NCI-H774 (cell line): ENCODE measurements at places on chromosomes 2 and 18.

DNA sequence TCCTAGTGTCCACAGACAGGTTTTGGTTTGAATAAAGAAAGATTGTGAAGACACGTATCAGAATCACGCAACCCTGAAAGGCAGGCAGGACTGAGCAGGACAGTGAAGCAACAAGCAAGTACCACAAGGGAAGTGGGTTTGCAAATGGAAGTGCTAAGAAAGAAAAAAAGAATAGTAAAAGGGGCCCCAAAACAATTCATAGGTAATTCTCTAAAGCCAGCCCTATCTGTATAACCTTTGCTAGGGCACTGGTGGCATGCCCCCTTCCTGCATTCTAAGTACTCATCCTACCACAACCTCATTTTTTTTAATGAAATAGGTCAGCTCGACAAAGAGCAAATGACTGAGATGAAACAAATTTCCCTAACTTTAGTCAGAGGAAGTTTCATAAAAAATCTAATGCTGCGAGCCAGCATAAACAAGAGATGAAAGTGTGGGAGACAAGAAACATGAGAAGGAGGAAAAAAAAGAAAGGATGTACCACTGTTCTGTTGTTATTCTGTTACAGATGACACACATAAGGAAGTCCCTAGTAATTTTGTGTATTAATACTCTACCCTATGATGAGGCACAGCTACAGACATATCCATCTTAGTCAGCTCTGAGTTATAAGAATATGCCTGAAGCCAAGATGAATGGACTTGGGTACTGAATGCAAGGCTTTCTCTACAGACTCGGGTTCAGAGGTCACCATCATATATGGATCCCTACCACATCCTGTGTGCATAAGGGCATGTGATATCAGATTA, 32.2 kb downstream of the IKZF2 start:
- no peak for DNase-seq

- DNase-seq, result no peak
Measured at GRCh38 chr2:240300840-240301239, 134.6 kb upstream of the GPC1 start.

DNA sequence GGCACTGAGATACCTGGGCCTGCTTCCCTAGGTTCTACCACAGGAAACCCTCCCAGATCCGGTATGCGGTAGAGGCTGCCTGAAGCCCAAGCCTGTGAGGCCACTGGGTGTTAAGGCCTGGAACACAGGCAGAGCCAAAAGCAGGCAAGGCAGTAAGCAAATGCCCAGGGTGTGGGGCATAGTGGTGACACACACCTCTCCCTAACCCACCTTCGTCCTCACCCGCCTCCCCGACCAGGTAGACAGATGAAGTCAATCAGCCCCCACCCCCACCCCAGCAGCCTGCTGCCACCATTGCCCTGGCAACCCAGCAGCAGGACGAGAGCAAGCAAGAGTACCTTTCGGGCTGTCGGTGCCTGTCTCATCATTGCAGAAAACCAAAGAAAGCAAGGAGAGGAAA, 6.1 kb downstream of the DCTN1 start:
- DNase-seq, result no peak

DNA sequence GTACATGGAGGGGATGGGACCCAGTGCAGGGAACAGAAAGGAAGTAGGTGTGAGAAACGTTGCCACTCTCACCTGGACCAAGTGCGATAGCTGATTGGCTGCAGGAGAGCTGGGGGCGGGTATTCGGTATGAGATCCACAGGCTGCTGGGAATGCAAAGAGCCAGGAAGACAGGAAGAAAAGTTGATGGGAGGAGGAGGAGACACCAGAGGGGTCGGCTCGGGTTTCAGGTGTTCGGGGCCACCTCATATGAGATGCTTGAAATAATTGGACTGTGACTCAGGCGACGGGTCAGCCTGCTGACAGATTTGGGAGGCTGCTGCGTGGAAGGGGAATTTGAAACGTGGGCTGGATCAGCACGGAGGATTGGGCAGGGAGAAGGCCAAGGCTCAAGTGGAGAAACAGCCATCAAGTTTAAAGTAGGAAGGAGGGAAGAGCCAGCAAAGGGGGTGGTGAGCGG, 65.1 kb downstream of the MRPS9 start:
- no peak for DNase-seq

DNA sequence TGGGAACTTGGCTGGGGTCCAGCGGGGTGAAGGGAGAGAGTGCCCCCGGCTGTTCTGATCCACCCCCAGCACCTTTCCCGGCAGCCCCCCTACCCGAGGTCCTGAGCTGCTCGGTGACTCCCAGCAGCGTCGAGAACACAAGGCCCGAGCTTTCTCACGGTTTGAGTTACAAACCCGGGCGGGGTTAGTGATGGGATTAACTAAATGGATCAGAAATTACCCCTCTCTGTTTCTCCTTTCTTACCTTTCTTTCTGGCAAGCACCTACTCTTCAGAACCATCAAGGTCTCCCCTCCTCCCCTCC, 139.4 kb upstream of the GPC1 start:
- no peak for DNase-seq

DNA sequence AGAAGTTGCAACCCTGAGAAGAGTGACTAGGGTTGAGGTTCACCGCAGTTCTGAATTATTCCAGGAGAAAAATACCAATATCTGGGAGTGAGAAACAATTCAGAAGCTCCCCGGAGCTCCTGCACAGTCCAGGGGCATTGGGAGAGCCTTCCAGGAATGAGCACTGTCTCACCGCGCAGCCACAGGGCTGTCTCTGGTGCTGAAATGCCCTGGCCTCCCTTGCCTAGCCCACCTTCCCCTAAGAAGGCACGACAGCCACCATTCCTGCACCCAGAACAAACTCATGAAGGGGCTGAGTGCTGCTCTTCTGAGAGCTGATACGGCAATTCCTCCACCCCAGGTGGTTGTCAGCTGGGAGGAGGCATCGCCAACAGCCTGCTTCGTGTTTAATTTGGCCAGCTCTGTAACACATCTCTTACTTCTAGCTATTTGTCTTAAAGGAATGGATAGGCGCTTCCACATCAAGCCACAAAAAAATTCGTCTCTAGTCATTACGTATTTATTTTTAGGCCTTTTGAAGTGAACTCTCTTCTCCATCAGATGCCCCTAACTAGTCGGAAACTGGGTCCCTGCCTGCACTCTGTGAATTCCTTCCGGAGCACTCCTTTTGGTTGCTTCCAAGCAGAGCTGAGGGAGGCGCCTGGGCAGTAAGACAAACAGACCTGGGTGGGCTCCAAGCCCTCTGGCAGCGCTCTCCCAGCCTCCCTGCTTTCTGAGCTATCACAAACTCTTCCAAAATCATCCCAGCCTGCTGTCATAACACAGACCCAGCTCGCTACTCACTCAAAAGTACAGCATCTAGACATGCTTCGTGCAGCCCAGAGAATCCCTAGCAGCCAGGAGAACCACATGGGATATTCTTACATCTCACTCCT, 120.5 kb upstream of the CCDC68 start:
- DNase-seq, result no peak

GRCh38 chr2:200021449-200022114, 66.2 kb downstream of the MAIP1 start:
- DNase-seq, result no peak

GRCh38 chr18:75247611-75248421, 37.2 kb downstream of the TSHZ1 start:
- peak; percentile 23 for DNase-seq

DNA sequence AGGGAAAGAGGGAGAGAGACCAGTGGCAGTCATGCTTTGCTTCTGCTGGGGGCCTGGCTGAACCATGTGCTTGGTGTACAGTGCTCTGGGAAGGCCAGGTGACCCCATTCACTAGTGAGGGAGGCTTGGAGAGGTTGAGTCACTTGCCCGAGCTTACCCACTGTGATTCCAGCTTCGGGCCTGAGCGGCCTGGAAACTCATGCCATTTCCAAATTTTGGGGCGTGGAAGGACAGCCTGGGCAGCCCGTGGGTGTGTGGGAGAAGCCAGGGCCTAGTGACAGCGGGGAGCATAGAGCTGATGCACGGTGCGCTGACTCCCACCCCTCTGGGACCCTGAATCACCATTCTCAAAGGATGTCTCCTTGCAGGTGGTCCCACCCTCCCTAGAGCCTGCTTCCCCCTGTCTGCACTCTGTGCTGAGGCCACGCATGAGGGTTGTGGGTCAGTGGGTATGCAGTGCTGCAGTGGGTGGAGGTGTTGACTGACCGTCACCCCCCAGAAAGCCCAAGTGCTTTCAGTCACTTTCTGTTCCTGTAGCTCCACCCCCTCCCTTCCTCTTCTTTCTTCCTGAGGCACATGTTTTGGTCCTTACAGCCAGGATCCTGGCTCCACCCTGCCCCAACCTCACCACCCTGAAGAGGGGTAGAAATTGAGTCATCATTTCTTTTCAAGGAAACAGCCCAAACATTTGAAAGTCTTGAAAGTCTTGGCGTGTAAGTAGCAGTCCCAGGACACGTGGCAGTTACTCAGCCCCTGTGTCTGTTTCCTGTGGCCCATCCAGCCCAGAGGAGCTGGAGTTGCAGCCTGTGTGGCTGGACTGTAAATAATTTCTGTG, 69.3 kb upstream of the MCFD2 start:
- no peak for DNase-seq

- DNase-seq, result no peak
Measured at GRCh38 chr2:105082107-105082506, 44.2 kb downstream of the MRPS9 start.

DNA sequence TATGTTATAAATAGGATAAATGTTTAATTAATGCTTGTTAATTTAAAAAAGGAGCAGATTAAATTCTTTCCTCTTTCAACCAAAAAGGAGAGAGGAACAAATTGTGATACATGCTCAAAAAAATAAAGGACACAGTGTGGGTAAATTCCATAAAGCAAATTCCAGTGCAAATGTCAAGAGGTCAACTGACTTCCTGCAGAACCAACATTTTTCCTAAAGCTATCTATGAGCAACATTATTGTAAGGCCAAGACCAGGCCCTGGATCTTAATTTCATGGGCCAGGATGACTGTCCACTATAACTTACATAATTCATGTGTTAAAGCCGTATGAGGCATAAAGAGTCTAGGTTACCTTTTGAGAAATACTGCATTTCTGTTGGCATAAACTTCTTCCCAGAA, 93.9 kb upstream of the RPE start:
- no peak for DNase-seq

- DNase-seq, result no peak
Measured at GRCh38 chr18:9647496-9648323, 33.4 kb upstream of the PPP4R1 start.

DNA sequence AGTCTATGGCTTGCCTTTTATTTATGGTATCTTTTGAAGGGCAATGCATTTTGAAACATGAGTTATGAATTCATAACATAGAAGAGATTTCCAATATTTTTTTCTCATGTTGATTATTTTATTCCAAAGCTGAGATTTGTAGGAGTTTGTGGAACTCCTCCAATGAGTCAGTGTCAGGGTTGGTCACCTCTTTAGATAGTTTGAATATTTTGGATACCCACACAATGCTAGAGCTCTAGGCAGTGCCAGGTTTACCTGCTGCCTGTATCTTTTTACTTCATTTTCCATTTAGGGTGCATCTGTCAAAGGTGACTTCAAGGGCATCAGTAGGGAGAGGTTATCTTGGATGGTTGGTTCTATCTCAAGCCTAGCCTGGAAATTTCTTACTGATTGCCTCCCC, 152.7 kb downstream of the CERS6 start:
- DNase-seq, result no peak

GRCh38 chr2:231780123-231780908, 766 bp downstream of the PDE6D start:
- DNase-seq, result no peak

- no peak for DNase-seq
Measured at GRCh38 chr18:44582456-44582855, 98.2 kb upstream of the SETBP1 start.

DNA sequence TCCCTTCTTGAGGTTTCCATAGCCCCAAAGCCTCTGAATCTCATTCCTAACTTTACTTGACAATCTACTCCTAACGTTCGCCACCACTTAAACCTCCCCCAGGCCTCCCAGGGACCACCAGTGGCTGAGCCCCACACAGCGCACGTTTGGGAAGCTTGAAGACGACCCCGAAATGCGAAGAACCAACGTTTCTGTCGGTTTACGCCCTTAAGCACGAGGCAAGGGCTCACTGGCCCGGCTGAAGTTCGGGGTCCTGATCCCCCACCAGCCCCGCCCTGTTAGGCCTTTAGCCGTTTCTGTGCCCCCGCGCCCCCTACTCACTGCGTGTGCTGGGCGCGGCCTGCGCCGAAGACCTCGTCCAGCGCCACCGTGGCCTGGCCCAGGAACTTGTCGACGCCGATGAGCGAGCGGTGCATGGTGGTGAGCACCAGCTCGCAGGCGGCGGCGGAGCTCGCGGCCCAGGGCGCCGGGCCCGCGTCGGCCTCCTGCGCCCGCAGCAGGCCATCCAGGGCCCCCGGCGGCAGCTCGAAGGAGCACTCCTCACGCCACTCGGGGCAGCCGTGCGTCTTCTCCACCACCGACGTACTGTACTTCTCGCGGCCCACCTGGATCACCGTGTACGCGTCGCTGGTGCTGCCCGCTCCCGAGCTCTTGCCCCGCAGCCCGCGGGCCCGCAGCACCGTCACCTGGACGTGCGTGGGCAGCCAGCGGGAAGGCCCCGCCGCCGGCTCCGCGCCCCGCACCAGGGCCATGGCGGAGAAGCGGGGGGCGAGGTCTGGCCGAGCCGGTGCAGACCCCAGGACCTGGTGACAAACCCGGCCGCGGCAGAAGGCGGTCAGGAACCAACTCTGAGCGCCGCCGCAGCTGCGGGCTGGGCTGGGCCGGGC, 479 bp downstream of the RAB11FIP5 start:
- peak; percentile 19 for DNase-seq

DNA sequence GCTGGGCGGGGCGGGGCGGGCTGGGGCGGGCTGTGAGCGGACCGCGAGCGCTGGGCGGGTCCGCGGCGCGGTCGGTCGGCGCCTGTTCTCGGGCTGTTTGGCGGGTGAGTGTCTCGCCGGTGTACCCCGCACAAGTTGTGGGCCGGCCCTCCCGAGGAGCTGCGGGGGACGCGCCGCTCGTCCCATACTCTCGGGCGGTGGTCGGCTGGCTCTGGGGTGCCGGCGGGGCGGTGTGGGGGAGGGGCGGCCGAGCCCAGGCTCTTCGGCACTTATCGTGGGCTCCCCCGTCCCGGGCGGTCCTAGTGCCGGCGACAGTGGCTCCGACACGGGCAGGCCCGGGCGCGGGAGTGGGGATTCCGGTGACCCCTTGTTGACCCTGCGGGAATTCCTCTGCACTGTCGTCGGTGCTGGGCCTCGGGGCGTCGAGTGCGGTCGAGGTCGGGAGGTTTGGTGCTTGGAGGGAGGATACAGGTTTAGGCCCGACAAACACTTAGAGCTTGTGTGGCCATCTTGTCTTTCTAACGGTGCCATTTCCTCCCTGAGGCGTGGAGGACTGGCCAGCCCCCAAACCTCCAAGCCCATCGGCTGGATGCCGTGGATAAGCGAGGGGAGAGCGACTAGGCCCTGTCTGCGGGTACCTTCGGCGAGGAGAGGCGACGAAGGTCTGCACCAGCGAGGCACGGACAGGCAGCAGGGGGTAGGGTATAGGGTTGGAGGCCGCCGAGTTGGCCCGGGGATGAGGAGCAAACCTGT, at the start of gene SEPTIN2:
SEPTIN2 (plus strand) TSS at position 47 of the 753 bp plus-strand sequence. CDS start 8,308 bp downstream, outside the sequence.
- DNase-seq, result peak; percentile 63
